ENCODE measurements at places on chromosomes 5 and 9. TPM values are rescaled to one million over a fixed set of nuclear protein-coding genes. Genes with fewer than 3 reads are reported as not detected.
A peak's percentile ranks its signal among the peaks of the same experiment; 100 is the strongest.

Gene FAM153A
- total RNA-seq: 0.27 TPM

DNA sequence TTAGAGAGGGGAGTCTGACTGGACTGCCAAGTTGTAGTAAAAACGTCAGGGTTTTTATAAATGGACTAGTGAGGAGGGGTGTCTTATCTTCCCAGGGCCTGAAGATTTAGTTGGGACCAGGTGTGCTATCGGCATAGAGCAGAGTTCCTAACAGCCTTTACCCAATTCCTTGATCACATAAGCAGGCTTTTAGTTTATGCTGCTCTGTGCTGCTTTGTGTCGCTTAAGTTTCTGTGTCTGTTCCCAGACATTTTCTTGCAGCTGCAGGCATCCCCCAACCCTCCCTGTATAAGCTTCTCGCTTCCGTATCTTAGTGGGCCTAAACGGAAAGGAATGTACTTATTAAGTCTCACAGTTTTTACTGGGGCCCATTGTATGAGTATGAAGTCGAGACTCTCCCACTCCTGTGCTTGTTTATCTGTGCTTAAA, 2.6 kb upstream of the SMC5 start:
- DNase-seq: no peak

GRCh38 chr5:109177782-109178181, 232.0 kb downstream of the PJA2 start:
- no peak for DNase-seq

DNA sequence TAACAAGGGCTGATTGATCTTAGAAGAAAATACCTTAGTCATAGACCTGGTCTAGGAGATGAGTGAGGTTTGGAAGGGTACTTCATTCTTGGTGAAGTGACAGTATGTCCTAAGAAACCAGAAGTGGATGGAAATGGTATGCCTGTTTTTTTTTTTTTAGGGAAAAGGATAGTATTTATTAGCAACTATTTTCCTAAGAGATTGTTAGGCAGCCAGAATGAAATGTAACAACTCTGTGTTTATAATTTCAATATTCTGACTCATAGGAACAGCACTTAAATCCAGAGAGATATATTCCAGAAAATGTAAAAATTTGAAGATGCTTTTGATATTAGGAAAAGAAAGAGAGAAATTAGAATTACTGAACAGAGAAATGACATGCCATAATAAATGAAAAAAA, 21.2 kb upstream of the ARL14EPL start:
- no peak for DNase-seq

Gene FBP2
- not detected for total RNA-seq

DNA sequence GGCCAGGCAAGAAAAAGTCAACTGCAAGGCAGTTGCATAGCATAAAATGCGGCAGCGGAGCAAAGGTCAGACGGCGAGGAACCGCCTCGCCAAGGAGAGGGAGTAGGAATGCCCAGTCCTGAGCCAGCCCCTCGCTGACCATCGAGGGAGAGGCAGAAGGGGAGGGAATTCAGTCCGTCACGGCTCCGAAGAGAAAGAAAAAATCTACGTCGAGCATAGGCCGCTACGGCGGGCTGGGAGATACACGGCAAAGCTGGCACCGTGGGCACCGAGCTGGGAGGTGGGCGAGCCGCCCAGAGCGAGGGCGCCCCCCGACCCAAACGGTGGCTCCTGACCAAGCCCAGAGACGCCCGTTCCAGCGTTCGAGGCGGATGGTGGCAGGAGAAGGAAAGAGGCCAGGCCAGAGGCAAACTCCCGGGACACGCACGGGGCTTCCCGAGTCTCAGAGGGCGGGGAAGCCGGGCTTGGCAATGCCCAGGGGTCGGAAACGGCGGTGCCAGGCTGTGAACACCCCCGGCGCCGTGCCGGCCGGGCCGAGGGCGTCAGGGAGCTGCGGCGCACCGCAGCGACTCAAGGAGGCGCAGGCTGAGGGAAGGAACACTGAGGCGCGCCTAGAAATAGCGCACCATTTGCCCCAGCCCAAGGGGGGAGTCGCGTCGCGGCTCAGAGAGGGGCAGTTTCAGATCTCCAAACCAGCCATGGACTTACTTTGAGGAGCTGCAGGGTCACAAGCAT, 518 bp downstream of the SPRY4 start:
- DNase-seq: no peak

Gene BAAT
- total RNA-seq: not detected

- DNase-seq: no peak
These were observed 1509.0 kb downstream of the MAT2B start for GRCh38 chr5:165014439-165014838.

Gene CTNNAL1
- total RNA-seq: 1.6 TPM

DNA sequence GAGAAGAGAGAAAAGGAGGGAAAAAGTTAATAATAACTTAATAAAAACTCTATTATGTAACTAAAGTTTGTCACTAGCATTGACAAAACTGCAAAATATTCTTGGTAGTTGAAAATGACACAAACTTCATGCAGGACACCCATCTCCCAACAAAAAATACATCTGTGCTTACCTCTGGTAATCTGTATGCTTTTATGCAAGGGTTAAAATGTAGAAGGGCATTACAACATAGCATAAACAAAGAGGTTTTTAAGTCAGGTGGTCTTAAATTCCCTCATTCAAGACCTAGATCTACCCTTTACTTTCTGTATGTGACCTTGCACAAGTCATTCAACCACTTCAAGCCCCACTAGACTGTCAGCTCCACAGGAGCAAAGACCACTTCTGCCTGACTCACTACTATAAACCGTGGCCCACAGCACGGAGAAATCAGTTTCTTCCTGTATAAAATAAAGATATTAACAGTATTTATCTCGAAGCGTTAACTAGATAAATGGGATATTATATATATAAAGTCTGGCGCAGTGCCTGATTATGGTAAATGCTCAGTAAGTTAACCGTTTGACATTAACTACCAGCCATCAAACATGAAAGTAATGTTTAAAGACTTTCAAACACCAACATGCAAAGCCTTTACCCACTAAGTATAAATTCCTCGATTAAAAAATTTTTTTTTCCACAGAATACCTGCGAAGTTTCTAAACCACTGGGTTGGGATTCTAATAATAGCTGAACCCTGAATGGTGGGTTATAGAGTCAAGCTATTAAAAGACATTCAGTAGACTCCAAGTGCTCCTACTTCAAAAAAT, 2.0 kb downstream of the FBXL17 start:
- no peak for DNase-seq

Gene PCDHGC4
- total RNA-seq: 0.54 TPM

Gene SOHLH1
- not detected for total RNA-seq

- no peak for DNase-seq
These were observed 199.5 kb downstream of the ALDH1A1 start for GRCh38 chr9:72753266-72753893.

DNA sequence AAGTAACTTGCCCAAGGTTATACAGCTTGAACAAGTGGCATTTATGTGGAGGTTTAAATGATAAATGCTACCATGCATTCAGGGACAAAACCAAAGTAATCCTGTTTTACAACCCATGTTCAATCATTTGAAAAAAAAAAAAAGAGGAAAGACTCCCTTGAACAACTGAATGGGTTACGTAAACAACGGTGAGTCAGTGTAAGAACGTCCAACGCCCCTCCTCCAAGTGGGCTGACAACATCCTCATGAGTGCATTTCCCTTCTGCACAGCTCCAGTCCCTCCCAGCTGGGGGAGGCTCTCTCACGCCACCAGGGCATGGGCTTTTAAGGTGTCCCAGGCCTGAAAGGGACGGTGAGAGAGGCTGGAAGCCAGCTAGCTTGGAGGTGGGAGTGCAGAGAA, 90.0 kb downstream of the PRRT1B start:
- peak; percentile 92 for DNase-seq

- no peak for DNase-seq
These were observed 34.1 kb upstream of the SLC9A3 start for GRCh38 chr5:558326-558725.

DNA sequence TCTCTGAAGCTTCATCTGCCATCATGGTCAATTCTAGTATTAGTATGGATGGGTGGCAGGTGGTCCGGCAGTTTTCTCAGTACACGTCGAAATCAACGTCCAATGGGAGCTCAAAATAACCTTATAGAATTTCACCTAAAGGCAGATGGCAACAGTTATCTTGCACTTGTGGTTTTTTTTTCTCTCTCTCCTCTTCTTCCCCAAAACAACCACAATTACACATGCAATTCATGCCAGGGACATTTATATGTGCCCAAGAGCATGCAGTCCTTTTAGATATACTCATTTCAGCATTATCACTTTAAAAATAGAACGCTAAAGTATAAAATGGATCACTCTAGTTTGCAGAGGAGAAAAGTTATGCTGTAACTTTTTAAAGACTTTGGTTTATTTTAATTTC, 1428.9 kb upstream of the WWC1 start:
- no peak for DNase-seq

Gene LECT2
- total RNA-seq: not detected

DNA sequence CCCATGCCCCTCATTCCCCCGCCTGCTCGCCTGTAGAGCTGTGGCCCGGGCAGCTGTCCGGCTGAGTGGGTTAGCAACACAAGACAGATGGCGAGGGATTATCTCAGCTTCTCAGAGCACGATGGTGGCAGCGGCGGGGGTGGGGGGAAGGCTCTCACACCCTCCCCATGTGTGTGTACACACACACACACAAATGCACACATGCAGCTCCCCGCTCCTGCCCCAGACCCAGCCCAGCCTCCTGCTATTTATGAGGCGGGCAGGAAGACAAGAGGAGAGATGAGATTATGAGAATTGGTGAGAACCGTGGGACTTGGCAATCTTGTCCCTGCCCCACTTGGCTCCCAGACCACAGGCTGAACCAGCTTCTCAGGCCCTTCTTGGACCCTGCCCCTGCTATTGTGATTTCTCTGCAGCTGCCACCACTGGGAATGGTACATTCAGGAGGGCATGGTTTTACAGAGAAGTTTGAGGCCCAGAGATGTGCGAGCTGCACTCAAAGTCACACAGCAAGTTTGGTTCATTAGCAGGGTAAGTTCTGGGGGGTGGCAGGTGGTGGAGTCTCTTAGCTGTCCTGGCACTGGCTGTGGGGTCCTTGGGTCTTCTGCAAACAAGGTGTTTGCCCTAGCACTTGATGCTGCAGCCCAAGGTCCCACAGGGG, 51.0 kb upstream of the PSD2 start:
- no peak for DNase-seq

Gene ANXA2R
- 9.4 TPM for total RNA-seq

Gene TRPM6
- total RNA-seq: under 0.01 TPM

DNA sequence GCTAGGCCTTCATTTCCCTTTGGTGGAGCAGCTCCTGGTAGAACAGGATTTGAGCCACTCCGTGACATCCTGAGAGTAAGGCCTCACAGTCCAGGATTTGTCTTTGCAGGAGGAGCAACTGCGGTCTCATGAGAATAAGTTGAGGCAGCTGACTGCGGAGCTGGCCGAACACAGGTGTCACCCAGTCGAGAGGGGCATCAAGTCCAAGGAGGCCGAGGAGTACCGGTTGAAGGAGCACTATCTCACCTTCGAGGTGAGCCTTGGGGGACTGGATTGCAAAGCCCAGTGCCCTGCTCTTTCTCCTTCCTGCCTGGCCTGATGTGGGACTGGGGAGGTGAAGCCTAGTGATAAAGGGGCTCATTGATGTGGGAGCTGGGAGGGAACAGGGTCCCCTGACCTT, 44.3 kb downstream of the PSD2 start:
- no peak for DNase-seq

Gene ASPN
- not detected for total RNA-seq

Gene SH3TC2
- 2.2 TPM for total RNA-seq

Gene INSL4
- not detected for total RNA-seq

Gene DIAPH1
- total RNA-seq: 41.5 TPM

DNA sequence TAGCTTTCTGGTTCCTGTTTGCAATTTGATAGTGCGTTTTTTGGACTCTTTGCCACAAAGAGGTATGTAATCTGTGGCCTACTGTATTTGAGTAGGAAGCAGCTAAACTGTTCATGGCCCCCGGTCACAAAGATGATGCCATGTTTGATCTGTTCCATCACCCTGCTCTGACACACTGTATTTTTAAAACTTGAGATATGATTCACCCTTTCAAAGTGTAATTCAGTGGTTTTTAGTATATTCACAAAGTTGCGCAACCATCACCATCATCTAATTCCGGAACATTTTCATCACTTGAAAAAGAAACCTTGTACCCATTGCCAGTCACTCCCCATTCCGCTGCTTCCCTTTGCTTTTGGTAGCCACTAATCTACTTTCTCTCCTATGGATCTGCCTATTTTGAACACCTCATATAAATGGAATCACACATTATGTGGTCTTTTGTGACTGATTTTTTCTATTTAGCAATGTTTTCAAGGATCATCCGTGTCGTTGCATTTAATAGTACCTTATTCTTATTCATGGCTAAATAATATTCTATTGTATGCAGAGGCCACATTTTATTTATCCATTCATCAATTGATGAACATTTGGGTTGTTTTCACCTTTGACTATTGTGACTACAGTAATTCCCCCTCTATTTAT, 141.6 kb downstream of the NR3C1 start:
- no peak for DNase-seq

- DNase-seq: no peak
These were observed 3.2 kb upstream of the SMAD5 start for GRCh38 chr5:136129445-136129844.

Gene HEMGN
- total RNA-seq: 15.1 TPM

DNA sequence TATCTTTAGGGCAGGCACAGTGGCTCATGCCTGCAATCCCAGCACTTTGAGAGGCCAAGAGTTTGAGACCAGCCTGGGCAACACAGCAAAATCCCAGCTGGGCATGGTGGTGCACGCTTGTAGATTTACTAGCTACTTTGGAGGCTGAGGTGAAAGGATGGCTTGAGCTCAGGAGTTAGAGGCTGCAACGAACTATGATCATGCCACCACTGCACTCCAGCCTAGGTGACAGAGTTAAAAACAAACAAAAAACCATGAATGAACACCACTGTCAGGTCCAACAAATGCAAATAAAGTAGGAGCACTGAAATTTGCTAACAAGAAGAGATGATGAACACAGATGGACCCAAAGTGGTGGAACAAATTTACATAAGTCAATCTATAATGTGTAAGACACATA, 4.9 kb downstream of the PTBP3 start:
- no peak for DNase-seq

DNA sequence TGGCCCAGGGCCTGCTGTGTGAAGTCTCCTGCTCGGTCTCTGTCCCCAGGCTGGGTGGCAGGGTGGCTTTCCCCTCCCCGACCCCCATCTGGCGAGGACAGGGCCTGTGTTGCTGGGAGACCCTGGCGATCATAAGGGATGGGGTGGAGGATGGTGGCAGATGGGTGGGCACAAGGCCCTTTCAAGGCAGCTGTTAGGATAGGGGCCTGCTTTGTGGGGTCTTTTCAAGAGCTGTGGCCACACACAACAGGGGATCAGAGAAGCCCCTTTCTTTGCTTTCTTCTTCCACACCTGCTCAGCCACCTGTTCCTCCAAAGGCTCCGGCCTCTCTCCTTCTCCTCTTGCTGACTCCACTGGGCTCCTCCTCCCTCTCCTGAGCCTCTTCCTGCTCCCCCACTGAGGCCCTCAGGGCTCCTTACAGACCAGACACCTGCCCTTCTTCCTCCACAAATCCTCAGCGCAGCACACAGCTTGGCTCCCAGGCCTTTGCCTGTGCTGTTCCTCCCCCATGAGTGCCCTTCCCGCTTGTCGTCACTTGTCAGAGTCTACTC, 15.0 kb upstream of the NEURL1B start:
- no peak for DNase-seq

- DNase-seq: no peak
These were observed 267.4 kb downstream of the ADAMTSL1 start for GRCh38 chr9:18741359-18741758.

GRCh38 chr5:59079622-59080620, 497.0 kb downstream of the RAB3C start:
- no peak for DNase-seq

GRCh38 chr9:77856615-77857014, 175.0 kb downstream of the GNAQ start:
- DNase-seq: no peak

Data from hematopoietic multipotent progenitor cell (in vitro differentiated cells).